ENCODE measurements at places on chromosomes 5 and 9. TPM values are rescaled to one million over a fixed set of nuclear protein-coding genes. Genes with fewer than 3 reads are reported as not detected.

The C5orf52 gene
- total RNA-seq: not detected

The ARSK gene
- 8.9 TPM for total RNA-seq

The ZNF454 gene
- total RNA-seq: 0.26 TPM

The MAN1B1 gene
- total RNA-seq: 54.0 TPM

The GRM6 gene
- total RNA-seq: not detected

The ARSI gene
- 0.51 TPM for total RNA-seq

The SVEP1 gene
- total RNA-seq: 1.5 TPM

The UBAC1 gene
- 51.9 TPM for total RNA-seq

The TMEM232 gene
- 3.0 TPM for total RNA-seq

The UTP15 gene
- 32.4 TPM for total RNA-seq

DNA sequence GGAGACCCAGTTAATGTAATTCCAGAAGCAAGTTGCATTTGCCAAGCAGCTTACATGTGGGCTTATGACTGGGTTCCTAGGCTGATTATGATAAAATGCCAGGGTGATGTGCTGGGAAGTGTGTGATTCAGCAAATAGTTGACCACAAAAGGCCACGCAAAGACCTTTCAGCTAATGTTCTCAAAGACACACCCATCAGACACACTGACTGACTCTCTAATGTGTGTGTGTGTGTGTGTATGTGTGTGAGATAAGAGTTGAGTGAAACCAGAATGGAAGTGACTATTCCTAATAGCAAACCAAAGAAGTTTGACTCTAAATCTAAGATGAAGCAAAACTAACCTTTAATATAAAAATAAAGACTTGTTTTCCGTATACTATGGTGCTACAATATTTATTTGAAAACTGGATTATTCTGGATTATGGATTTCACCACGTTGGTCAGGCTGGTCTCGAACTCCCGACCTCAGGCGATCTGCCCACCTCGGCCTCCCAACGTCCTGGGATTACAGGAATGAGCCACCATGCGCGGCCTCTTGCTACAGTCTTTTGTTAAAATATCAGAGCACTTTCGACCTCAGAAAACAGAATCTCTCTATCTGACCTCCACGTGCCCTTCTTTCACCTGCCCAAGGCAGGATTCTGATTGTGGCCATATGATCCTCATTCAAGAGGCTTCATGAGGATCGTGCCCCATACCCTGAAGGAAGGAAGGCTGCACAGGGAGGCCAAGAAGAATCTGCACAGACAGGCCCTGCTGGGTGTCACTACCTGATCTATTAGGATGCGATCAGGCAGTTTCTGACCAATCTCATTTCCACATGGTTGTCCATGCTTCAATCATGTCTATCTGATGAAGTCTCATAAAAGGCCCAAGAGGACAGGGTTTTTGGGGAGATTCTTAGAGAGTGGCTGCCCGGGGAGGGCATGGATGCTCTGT is 75.6 kb downstream of the USP20 start:
- no peak for DNase-seq

- no peak for DNase-seq
Observed at GRCh38 chr5:177123789-177124485, 9.6 kb upstream of the NSD1 start.

DNA sequence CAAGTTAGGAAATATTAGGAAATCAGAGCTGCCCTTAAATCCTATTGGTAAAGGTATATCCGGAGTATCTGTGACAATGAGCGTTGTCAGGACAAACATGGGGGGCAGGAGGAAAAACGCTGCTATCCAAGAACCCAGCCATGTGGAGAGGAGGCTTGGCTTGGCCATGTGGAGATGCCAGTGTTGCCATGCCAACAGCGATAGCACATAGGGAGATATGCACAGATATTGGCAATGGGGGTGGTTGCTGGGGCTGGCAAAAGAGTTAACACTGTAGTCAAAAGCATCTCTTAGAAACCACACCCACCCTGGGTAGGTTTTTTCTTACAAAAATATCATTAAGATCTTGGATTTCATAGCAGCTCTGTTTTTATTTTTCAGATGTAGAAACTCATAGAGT is 106.4 kb upstream of the ASTN2 start:
- no peak for DNase-seq

- no peak for DNase-seq
Observed at GRCh38 chr5:123176938-123177275, 87.9 kb downstream of the PRDM6 start.

- no peak for DNase-seq
Observed at GRCh38 chr9:115208501-115208900, 90.5 kb upstream of the TNC start.

DNA sequence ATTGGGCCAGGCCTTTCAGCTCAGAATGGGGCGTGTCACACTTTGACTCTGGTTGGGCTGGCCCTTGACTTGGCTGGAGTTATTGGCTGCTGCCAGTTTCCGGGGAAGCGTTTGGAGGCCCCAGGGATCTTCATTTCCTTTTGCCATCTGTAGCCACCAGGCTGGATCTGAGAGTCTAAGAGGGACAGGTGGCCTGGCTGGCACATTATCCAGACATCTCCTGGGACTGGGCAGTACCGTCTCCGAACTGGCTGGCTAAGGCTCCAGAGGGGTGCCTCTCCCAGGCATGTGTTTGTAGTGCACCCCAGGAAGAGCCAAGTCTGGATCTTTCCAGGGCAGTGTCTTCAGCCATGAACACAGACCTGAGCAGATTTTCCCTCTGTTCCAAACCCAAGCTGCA is 9.7 kb upstream of the JADE2 start:
- DNase-seq: no peak

DNA sequence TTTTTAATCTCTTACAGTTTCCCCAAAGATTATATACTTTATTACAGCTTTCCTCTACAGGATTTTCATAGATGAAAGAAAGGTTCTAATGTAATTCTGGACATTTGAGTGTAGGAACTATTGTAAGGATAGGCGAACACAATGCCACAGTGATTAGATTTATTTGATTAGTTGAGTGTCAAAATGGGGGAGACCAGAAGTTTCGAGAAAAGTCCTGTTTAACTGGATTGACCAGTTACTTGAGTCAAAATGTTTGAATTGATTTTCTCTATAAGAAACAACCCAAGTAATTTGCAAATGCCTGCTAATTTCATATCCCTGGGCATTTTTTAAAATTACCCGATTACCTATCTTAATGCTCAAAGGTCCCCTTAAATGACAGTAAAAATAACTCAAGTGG is 50.6 kb downstream of the SMARCA2 start:
- no peak for DNase-seq

DNA sequence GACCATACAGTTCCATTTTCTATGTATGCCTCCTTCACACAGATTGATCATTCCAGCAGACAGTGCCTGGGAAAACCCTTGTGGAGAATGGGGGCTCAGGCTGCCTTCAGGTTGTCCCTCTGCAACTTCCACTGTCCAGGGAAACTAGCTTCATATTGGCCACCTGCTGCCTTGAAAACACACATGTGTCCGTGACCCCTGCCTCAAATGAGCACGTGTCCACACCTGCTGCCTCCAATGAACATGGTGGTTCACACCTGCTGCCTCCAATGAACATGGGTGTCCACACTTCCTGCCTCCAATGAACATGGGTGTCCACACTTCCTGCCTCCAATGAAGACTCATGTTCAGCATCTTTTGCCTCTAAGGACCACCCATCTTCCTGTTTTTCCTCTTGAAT is 185.4 kb upstream of the ADCY2 start:
- DNase-seq: no peak

DNA sequence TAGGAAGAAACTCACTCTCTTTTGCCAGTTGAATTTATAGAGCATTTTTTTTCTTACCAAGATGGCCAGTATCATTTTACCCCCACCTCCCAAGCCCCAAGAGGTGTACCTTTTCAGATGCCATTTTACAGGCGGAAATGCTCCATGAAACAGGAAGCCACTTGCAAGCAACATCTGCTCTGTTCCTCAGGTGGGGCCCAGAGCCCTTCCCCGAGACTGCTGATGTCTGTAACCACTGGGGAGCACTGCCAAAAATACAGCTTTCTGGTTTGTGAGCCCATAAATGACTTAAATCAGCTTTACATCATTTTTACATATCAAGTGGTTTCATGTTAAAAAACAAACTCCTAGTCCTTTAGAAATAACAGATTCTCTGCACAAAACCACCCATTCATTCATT is 42.9 kb upstream of the GARNL3 start:
- no peak for DNase-seq

DNA sequence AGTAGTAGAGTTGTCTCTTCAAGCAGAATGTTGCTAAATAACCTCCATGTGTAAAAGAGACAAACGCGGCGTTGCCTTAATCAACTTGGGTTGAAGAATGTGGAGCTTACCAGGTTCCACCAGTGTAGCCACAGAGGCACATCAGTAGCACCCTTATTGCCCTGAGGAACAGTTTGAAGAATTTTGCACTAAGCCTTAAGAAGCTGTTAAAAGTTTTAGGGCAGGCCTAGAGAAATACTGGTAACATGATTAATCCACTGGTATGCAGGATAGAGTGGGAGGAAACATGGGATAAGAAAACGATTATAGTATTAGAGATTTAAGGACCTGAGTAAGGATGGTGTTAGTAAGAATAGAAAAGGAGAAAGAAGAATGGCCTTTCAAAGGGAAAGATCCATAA is 100.6 kb downstream of the ZCCHC7 start:
- DNase-seq: no peak

DNA sequence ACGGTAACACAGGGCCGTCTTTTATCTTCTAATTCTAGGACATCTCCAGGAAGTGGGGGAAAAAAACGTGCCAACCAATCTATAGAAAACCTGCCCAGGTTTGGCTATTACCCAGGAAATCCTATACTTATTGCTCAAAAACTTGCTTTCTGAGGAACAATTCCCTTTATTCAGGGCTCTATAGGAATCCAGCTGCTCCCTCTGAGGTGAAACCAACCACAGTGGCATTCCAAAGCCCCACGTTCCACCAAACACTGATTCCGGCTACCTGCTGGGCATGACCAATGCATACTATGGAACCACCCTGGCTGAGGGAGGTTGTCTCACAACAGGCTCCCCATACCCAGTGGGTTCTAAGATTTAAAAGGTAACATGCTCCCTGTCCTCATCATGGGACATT is 57.6 kb downstream of the GLIS3 start:
- DNase-seq: no peak

- no peak for DNase-seq
Observed at GRCh38 chr5:114363837-114364236, 2.0 kb downstream of the KCNN2 start.

DNA sequence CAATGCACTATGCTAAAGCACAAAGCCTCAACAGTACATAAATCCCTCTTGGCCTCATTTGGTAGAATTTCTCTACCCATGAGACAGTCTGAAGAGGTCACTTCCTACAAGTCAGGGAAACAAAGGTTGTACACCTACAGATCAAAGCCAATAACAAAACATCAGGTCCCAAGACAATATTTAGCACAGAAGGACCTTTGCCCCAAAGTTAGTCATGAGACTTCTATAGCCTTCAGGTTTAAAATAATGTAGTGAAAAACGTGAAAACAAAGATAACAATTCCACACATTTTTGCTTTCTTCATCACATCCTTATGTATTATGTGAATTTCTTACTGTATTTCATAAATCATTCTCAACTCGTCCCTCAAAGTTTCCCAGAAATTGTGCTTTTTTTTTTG is 15.8 kb downstream of the AFF4 start:
- DNase-seq: no peak

GRCh38 chr9:119114681-119115080 is 254.6 kb downstream of the BRINP1 start:
- no peak for DNase-seq

DNA sequence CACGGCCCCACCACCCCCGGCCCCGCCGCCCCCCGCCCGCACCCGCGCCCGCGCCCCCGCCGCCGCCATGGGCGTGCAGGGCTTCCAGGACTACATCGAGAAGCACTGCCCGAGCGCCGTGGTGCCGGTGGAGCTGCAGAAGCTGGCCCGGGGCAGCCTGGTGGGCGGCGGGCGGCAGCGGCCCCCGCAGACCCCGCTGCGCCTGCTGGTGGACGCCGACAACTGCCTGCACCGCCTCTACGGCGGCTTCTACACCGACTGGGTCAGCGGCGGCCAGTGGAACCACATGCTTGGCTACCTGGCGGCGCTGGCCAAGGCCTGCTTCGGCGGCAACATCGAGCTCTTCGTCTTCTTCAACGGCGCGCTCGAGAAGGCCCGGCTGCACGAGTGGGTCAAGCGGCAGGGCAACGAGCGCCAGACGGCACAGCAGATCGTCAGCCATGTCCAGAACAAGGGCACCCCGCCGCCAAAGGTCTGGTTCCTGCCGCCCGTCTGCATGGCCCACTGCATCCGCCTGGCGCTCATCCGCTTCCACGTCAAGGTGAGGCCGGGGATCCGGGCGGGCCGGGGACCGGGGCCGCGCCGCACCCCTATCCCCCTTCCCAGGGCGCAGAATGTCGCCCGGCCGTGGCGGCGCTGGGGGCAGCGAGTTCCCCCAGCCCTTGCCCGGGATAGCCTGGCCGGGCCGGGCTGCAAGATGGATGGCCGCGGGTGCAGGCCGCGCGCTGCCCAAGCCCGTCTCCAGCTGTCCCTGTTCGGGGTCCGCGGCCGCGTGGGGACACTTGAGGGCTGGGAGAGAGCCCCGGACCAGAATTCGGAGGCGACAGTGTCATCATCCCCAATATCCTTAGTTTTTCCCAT is 594 bp downstream of the FAM120A start:
- DNase-seq: peak; percentile 40

- DNase-seq: peak; percentile 14
Observed at GRCh38 chr5:38556088-38556598, 303 bp downstream of the LIFR start.

DNA sequence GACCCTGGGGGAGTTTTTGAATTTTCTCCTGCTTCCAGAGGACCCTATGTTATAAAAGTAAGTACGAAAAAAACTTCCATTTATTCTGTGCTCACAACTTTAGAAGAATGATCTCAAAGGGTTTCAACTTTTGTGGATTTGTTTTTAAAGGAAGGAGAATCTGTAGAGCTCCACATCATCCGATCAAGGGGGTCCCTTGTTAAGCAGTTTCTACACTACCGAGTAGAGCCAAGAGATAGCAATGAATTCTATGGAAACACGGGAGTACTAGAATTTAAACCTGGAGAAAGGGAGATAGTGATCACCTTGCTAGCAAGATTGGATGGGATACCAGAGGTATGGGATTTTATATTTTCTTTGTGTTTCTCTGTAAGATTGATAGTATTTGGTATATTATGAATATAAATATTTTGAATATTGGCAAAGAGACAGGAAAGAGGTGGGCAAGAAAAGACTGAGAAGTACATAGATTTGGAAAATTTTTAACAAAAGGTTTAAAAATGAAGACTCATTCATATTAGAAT is 84.2 kb downstream of the ADGRV1 start:
- DNase-seq: no peak

- no peak for DNase-seq
Observed at GRCh38 chr5:88938488-88938887, 55.5 kb upstream of the MEF2C start.

DNA sequence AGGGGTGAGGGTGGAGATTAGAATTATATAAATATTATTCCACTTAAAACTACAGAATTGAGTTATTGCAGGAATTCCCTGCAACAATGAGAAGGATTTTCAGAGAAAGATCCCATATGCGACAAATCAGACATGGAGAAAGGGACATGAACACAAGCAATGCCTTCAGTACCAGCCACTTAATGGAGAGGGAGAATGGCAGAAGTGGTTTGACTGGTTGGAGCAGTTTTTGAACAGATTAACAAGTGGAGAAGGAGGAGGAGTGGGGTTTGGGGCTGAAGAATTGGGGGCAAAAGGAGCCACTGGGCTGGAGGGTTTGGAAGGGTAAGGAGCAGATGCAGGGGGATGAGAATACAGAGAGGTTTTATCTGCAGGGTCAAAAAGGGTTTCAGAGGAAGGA is 620.9 kb upstream of the PTPRD start:
- no peak for DNase-seq

GRCh38 chr9:70324963-70325362 is 66.2 kb downstream of the SMC5 start:
- no peak for DNase-seq

GRCh38 chr9:133731876-133732638 is 6.1 kb downstream of the SARDH start:
- DNase-seq: no peak

All from neural crest cell (in vitro differentiated cells).